Caki2 (cell line): ENCODE measurements at places on chromosomes 2 and 18.

GRCh38 chr2:34104601-34105000 lies 505.5 kb upstream of the FAM98A start:
- DNase-seq = peak; percentile 75

- DNase-seq = no peak
Measured at GRCh38 chr2:74675090-74675489, 21.0 kb downstream of the SEMA4F start.

DNA sequence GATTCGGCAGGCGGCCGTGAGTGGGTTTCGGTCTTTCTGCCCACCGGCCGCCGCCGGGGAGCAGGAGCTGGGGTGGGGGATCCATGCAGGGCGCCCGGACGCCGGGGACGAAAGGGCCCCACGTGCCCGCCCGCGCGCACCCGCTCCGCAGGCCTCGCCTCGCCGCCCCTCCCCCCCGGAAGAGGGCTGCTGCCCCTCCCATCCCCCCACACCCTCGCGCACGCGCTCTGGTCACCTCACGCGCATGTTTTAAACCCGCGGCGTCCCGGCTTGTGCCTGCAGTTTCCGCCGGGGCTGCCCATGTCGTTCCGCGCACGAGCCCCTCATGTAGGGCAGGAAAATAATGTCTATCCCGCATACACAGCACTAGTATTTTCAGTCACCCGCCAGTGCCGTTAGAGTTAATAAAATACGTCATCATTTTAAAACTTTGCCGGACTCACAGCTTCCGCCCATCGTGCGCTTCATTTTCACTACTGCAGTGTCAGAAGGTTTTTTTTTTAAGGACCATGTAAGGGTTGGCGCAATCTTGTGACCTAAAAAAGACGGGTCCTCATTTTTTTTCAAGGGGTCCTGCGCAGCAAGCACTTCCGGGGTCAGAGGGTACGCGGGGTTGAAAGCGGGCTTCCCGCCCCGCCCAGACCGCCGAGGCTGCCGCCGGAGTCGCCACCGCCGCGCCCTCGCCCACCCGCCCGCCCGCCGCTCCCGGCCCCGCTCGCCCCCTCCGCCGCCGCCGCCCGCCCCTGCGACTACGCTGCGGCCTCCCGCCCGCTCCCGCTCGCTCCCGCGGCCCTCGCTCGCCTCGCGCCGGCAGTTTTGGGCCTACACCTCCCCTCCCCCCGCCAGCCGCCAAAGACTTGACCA lies at the start of gene PCBP1:
Gene PCBP1 (plus strand): TSS at position 640 of the 864 bp plus-strand sequence. CDS start 267 bp downstream, outside the sequence.
- DNase-seq = peak; percentile 89

GRCh38 chr2:95669441-95669991 lies 77.7 kb downstream of the TRIM43 start:
- no peak for DNase-seq

- DNase-seq = no peak
Measured at GRCh38 chr18:12886498-12887126, 2.6 kb upstream of the PTPN2 start.

- DNase-seq = peak; percentile 49
Measured at GRCh38 chr2:43221124-43221762, 5.2 kb downstream of the ZFP36L2 start.

GRCh38 chr2:129902731-129903585 lies 76.5 kb upstream of the RAB6C start:
- DNase-seq = no peak

DNA sequence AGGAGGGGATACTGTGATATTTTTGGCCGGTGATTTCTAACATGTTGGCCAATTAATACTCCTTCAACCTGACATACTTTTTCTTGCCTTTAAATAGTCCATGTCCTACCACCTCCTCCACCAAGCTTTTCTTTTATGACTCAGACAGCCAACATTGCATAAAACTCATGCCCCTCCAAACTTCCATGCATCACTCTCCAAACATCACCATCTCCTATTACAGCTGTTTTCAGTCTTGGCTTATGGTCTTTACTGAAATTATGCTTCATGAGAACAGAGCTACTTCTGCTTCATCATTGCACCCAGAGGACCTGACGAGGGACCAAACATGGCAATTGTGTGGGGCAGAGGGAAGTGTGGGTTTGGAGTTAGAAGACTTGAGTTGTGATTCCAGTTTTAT lies 305.4 kb downstream of the LPIN1 start:
- no peak for DNase-seq

- no peak for DNase-seq
Measured at GRCh38 chr18:44791520-44791919, 110.8 kb downstream of the SETBP1 start.

- DNase-seq = no peak
Measured at GRCh38 chr2:54942373-54942772, 107.9 kb downstream of the RTN4 start.

- no peak for DNase-seq
Measured at GRCh38 chr2:128841803-128842202, 523.1 kb upstream of the HS6ST1 start.

DNA sequence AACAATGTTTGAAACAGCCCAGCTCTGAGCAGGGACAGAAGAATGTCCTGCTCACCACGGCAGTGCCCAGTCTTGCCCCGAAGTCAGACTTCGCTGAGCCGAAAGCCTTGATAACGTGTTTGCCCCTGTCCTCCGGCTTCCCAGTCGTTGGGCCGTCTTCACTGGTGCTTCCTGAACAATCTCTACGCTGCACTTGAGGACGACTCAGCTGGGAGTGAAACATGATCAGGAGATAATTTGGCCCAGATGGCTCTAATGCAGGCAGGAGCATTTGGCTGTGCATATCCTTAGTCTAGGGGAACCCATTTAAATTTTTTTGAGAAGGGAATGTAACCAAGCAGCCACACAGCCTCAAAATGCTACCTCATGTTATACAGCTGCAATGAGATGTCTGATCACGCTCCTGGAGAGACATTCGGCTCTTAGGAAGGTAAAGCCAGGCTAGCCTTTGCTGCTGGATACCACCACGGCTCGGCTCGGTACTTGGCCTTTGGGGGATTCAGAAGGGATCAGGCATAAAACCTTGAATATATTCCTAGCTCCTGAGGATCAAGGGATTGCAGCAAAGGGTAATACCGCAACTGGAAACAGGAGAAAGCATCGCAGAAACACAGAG lies 43.6 kb downstream of the FECH start:
- DNase-seq = no peak

GRCh38 chr2:113806217-113806913 lies 49.9 kb upstream of the SLC35F5 start:
- peak; percentile 44 for DNase-seq

- DNase-seq = no peak
Measured at GRCh38 chr2:178331474-178332432, 119.2 kb downstream of the PRKRA start.

DNA sequence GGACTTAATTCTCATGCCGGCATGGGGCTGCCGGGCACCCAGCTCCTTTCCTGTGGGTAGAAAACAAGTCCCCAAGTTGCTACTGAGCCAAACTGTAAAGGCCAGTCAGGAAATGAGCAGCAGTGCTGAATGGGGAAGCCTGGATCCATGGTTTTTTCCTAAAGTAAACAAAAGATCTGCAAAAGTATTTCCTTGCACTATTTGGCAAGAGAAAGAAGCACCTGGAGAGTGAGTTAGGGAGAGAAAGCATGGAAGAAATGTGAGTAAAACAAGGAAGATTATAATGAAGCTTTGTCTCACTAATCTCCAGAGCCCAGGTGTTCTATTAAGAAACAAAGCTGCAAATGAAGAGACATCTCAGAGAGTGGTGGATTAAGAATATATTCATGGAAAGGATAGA lies 117.6 kb downstream of the METTL8 start:
- no peak for DNase-seq

DNA sequence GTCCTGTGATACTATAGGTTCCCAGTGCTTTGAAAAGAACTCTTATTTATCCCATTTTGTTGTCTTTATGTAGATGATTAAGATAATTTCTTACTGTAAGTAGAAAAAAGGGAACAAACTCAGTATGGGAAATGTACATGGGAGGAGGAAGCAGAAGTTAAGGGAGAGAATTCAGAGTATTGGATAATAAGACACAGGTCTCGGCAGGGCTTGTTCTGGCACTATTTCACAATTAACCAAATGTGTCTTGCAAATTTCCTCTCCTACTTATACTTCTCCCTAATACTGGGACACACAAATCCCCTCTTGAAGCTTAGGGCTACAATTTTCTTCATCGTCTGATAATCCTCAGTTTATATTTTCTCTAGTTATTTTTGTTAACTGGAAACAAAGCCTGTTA lies 744.0 kb downstream of the ADCYAP1 start:
- DNase-seq = no peak

- no peak for DNase-seq
Measured at GRCh38 chr2:236208019-236208926, 40.1 kb upstream of the GBX2 start.

DNA sequence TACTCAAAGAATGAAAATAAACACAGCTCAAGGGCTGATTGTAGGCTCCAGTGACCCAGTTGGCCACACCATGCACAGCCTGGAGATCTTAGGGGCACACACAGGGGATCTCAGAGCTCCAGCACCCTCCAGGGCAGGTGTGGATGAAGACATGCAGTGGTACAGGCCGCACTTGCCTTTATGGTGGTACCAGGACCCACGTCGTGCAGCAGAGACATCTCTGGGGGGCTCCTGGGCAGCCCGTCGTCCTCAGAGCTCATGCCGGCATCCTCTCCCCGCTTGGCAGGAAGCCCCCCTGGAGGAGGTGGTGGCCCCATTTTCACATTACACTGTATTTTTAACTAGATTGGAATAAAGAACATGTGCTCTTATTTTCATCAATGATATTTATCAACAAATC lies 101.2 kb upstream of the MGAT4A start:
- no peak for DNase-seq

- peak; percentile 82 for DNase-seq
Measured at GRCh38 chr2:142742371-142743214, 134.9 kb upstream of the KYNU start.

DNA sequence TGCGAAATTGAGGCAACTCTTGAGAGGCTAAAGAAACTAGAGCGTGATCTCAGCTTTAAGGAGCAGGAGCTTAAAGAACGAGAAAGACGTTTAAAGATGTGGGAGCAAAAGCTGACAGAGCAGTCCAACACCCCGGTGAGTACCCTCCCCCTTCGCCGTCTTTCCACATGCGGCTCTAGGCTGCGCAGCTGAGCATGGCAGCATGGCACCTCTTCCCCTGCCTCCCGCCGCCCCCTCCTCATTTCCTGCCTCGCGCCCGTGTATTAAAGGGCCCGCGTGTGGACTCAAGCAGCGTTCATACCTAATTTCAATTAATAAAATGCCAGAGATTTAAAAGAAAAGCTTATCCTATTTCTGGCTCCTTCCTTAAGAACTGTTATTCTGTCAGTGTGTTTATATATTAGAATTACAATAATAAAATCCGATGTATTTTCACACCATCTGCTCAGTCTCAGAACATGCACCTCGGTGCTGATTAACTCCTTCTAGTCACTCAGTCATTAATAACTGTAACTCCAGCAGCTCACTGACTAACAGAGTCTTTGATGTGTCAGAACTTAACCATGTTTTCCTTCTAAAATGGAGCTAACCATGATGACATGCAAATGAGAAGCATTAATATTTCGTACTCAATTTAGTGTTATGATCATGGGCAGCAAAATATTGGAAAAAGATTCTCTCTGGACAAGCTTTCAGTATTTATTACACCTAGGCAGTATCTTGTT lies 137.4 kb upstream of the CDCA7 start:
- DNase-seq = no peak

DNA sequence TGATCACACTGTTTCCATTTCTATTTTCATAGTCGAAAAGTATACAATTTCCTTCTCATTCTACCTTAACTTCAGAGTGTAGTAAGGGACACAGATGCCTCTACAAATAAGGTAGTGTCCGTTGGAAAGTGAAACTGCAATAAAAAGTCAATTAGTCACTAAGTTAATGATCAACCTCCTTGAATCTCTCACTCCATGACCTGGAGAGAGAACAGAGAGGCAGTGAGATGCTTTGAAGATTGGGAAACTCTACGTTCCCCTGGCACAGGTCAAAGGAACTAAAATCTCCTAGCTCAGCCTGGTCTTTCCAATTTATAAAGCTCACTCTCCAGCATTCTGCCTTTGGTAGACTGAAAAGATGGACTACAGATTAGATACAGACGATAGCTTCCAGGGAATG lies 153.8 kb upstream of the ACAA2 start:
- DNase-seq = peak; percentile 64

- DNase-seq = no peak
Measured at GRCh38 chr18:13611601-13612195, 114.7 kb downstream of the FAM210A start.

DNA sequence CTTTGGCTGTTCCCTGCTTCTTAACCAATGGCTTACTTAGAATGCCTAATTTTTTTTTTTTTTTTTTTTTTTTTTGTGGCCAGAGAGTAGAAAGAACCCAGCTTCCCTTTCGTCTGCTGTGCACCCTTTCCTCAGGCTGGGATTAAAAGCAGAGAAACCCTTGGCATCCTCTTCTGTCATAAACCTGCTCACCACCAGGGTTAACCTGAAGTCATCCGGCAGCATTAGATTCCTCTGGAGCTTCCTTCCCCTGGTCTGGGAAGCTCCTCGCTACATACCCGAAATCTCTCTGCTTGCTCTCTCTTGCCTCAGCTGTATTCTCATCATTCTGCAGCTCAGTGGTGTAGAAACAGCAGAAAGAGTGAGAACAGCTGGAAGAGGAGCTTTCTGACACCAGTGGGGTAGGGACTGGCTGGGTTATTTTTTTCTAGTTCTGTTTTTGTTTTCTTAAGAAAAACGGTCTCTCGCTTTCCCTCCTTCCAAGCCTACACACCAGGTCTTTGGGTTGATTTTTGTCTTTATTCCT lies 339.0 kb upstream of the MEIS1 start:
- DNase-seq = no peak

- no peak for DNase-seq
Measured at GRCh38 chr2:146652311-146652710, 1192.5 kb upstream of the ACVR2A start.

DNA sequence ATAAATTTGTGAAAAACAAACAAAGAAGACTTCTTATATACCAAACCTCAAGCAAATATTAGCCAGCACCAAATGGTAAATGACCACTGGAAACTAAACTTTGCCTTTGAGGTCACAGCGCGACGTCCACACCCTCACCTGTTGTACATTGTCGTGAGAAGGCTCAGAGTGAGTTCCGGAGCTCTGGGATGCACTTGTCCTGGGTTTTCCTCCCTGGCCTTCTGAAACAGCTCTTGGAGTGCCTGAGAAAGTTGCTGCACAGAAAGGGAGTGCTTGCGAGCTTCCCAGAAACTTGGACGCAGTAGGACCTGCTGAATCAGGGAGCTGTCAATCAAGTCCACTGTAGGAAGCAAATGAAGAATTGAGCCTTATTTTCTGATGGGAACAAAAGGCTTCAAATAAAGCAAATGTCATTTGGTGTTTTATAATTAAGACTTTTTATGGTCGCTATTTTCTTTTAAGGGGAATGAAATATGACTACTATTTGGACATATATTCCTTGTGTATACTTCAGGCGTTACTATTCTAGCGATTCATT lies 11.0 kb downstream of the DYTN start:
- no peak for DNase-seq

- no peak for DNase-seq
Measured at GRCh38 chr18:54163453-54163852, 61.0 kb downstream of the MBD2 start.
